ENCODE measurements at places on chromosomes 2 and 18.

GRCh38 chr2:182647499-182647787 is 68.6 kb upstream of the DNAJC10 start:
- DNase-seq: no peak

DNA sequence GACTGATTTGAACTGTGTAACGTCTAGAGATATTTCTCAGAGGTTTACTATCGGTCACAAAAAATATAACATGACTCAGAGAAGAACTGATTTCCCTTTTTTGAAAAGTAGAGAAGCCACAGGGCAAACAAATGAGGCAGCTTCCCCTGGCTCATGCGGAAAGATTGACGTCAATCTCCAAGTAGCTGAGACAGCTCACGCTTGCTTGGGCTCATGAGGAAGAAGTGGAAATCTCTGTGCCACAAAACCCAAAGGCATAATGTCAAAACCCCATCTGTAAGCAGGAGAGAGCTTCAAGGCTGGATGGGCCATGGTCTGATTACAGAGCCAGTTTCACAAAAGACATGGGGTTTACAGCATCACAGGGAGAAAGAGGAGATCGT is 188.1 kb downstream of the ARL4C start:
- no peak for DNase-seq

DNA sequence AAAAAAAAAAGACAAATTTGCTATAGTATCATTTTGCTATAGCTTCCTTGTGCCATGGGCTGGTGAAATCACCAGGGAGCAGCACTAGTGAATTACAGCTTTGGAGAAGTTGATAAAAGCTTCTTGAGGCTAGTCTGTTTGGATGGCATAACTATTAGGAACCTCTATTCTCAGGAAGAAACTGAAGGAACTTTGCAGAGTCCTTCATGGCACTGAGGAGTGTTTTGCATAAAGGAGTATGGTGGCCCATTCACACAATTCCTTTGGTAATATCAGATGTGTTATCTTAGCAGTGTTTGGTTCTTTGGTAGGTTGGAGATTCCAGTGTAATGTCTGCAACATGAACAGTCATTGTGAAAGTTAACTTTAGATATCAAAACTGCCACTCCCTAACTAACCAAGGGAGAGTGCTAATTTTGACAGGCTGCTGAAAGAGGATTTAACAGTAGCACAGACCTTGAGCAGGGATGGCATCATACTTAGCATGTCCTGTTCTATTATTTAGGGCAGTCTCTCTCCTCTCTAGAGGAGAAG is 76.6 kb upstream of the ZFP36L2 start:
- no peak for DNase-seq

GRCh38 chr2:66576561-66577320 is 141.8 kb downstream of the MEIS1 start:
- DNase-seq: no peak

GRCh38 chr2:98866033-98866432 is 70.0 kb downstream of the CRACDL start:
- DNase-seq: no peak

GRCh38 chr2:10141736-10142639 is 19.4 kb downstream of the RRM2 start:
- no peak for DNase-seq

DNA sequence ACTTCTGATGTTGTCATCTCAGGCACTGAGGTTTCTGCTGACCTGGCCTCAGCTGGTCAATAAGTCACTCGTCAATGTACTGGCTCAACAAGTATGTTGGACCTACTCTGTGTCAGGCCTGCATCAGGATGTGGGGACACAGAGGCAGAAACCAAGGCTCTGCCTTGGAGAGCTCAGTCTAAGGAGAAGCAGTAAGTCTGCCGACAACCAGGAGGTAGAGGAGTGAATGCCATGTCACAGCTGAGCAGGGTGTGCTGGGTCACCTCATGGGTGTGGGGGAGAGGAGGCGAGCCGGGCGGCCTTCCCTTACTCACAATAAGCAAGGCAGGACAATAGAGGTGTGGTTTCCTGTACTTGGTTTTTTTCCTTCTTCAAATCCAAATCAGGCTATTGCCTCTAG is 75.8 kb downstream of the COLEC12 start:
- DNase-seq: no peak

All from K562 (cell line).